NCI-H2171 (cell line): ENCODE measurements at places on chromosomes 7 and 10.

- DNase-seq: no peak
Observed at GRCh38 chr7:80829527-80829926, 89.3 kb downstream of the SEMA3C start.

GRCh38 chr7:988963-989529 is 6.1 kb downstream of the CYP2W1 start:
- no peak for DNase-seq

- DNase-seq: no peak
Observed at GRCh38 chr7:155961241-155962190, 149.3 kb upstream of the SHH start.

DNA sequence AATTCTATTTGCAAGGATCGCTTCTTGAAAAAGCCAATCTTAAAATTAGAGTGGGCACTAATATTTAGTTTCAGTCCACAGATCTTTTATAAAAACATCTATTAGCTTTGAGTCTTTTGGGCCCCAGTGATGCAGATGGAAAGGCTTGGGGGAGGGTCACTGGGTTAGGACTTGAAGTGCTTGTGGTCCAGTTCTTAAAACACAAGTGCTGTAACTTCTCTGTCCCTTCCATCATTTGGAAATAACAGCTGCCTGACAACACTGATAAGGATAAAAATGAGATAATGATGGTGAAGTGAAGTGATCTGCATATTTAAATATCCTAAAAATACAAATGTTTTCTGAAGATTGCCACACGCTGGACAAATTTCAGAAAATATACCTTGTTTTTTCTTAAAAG is 37.1 kb upstream of the ZRANB1 start:
- DNase-seq: no peak

GRCh38 chr10:10813656-10814055 is 204.0 kb upstream of the CELF2 start:
- DNase-seq: no peak

- no peak for DNase-seq
Observed at GRCh38 chr7:46568420-46569132, 647.5 kb upstream of the IGFBP3 start.

- no peak for DNase-seq
Observed at GRCh38 chr10:50407076-50407801, 155.9 kb upstream of the ASAH2 start.

DNA sequence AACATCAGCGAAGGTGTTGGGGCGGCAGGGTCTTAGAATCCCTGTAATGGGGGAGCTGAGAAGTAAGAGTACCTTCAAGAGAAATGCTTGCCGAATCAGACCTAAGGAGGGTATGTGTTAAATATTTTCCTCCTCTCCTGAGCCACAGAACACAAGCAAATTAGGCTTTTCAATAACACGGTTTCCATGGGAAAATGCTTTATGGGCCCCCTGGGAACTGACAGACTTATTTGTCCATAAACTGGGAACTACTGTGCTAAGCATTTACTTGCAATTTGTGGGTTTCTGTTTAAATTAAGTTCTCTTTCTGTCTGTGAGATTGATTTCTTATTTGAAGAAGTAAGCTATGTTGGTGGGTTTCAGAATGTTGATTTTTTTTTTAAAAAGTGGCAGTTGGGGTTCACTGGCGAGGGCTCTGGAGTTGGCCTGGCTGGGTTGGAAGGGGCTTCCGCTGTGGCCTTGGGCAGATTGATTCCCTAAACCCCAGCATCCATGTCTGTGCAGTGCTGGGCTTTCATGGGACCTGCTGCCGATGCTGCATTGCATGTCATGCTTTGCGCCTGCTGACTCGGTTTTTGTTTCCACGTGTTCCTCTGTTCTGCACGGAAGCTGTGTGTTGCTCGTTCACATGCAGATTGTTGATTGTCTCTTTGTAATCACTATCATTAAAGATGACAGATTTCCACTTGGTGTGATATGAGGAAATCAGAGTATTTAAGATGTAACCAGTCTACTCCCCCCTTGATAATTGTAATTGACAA is 7.2 kb downstream of the RBM17 start:
- DNase-seq: no peak

DNA sequence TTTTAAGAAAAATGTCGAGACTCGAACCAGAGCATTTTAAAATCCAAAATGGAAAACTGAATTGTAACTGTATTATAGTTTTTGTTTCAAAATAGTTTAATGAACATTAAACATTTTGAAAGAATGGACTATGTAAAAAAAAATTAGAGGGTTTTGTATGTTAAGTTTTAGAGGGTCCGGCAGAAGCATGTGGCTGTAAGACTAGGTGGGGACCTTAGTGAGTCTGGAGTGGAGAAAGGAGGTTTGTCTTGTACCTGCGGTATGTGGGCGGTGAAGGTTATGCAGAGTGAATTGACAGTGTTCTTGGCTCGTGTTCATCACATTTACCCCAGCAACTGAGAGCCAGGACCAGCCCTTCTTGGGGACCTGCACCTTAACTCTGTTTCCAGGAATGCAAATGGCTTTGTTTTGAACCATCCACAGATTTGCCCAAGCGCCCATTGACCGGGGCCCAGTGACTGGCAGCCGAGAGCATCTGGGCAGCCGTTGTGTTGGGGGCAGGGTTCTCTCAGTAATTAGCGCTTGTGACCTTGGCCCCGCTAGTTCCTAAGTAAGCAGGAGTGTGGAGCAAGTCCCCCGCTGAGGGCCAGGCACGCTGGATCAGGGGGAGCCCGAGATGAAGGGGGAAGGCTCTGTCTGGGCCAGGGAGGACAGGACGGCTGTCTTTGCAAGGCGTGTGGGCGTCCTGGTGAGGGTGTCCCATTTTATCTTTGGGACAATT is 1.4 kb upstream of the KLF6 start:
- DNase-seq: no peak

DNA sequence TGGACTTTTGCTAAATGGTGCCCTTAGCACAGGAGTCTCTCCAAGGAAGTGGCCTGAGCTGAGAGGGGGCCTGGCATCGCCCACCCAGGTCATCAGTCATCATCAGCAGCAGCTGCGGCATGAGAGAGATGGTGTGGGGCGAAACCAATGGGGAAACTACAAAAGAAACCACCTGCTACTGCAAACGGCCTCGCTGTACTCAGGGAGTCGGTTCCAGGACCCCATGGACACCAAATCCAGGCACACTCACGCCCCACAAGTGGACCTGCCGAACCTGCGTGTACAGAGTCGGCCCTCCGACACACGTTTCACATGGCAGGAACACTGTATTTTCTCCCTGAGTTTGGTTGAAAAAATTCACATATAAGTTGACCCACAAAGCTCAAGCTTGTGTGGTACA is 37.8 kb downstream of the DIP2C start:
- DNase-seq: no peak

DNA sequence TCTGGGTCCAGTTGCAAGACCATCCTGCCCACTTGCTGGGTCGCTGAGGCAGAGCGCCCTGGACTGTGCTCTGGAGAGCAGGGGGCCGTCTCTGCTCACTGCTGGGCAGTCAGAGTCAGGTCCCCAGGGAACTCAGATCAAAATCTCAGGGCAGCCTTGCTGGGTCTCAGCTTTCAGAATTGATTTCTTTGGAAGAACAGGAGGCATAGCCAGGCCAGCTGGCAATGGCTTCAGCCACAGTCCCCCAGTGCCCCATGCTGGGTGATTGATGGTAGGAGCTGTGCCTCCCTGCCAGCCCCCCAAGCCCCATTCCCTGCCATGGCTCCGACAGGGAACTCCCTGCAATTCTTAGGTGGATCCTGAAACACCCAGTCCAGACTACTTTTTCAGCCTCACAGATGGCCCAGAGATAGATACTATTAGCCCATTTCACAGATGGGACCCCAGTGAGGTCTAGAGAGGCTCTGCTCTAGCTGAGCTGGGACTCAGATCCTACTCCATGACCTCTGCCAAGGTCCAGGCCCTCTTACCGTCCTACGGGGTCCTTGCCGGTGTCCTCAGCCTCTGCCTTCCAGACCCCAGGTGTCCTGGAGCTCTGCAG is 467 bp downstream of the MMRN2 start:
- no peak for DNase-seq

GRCh38 chr7:135206941-135207391 is 4.4 kb downstream of the WDR91 start:
- DNase-seq: no peak

GRCh38 chr10:120005207-120006201 is 113.0 kb downstream of the SEC23IP start:
- DNase-seq: no peak

- DNase-seq: no peak
Observed at GRCh38 chr7:255038-255435, 34.9 kb upstream of the FOXL3 start.

DNA sequence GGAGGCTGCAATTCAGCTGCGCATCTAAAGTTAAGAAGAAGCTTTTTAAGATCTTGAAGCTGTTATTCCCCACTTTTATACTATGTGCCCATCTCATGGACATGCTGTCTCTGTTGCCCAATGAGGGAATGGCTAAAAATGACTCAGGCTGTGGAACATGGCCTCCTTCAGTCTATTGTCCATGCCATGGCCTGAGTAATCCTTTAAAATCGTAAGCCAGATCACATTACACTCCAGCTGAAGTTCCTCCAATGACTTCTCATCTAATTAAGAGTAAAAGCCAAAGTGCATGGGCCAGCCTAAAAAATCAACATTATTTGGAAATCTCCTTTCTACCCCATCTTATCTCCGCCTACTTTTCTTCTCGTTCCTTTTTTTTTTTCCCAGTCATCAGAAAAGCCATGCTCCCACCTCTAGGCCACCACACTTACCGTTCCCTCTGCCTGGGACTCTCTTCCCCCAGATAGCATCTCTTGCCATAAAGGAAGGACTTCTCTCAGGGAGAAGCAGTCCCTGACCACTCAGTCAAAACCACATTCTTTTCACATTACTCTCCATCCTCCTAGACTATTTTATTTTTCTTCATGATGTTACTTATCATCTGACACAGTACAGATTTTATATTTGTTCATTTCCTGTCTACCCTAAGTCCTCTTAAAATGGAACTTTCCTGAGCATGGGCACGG is 337.4 kb downstream of the PRPF18 start:
- no peak for DNase-seq

DNA sequence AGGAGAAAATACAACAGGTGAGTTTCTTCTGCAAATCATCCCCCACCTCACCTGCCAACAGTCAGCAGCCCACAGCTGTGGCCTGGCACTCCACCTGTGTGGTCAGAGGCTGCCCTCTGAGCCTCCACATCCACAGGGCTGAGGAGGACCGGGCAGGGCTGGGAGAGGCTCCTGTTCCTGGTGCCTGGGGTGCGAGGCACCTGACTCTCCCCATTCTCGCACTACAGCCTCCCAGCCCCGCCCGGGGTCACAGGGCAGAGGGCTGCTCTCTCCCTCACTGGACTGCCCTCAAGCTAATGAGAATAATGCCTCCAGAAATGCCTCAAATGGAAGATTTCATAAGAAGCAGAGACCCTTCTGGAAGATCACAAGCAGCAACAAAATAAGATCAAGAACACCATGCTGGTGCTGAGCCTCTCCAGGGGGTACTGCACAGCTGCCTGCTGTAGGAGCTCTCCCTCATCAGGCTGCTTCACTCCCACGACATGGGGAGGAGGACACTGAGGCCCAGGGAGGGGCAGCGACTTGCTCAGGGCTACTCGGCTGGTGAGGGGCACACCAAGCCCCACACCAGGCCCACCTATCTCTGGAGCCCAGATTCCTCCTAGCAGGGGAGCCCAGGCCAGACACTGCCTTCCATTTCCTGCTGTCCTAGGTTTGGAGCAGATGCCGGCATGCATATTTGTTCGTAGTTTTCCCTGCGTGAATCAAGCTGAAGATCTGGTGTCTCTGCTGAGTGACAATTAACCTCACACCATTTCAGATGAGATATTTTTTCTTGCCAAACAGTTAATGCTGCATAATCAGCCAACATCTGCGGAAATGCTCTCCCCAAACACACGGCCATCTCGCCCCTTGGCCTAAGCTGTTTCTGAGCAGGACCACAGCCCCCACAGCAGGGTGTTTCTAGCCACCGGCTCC is 76.5 kb downstream of the FAM53B start:
- DNase-seq: no peak

DNA sequence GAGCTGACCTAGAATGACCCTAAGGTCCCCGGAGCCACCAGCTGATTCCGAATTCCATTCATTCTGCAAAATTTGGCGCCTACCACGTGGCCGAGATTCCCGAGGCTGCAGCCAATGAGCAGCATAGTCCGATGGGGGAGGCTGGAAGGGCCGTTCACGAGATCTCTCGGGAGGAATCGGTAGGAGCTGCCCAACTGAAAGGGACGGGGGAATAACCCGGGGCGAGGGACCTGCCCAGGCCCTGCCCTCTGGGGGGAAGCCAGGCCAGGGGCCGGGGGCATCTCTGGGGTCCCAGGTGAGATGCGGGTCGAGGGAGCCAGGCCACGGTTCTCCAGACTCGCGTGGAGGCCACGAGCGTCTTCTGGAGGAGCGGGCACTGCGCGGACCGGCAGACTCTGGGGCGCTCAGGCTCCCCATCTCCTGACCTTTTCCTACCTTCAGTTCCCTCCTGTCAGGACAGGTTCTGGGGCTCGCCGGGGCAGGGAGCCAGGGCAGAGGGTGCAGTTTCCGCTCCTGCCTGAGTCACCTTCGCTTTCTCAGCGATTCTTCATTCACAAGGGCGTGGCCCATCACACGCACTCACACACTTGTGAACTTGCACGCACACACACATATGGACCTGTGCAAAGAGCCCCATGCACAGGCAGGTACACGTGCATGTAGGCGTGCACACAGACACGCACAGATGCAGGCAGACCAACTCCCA is 173.4 kb downstream of the RNF216 start:
- no peak for DNase-seq

GRCh38 chr7:19290968-19291367 is 145.7 kb upstream of the FERD3L start:
- DNase-seq: no peak

DNA sequence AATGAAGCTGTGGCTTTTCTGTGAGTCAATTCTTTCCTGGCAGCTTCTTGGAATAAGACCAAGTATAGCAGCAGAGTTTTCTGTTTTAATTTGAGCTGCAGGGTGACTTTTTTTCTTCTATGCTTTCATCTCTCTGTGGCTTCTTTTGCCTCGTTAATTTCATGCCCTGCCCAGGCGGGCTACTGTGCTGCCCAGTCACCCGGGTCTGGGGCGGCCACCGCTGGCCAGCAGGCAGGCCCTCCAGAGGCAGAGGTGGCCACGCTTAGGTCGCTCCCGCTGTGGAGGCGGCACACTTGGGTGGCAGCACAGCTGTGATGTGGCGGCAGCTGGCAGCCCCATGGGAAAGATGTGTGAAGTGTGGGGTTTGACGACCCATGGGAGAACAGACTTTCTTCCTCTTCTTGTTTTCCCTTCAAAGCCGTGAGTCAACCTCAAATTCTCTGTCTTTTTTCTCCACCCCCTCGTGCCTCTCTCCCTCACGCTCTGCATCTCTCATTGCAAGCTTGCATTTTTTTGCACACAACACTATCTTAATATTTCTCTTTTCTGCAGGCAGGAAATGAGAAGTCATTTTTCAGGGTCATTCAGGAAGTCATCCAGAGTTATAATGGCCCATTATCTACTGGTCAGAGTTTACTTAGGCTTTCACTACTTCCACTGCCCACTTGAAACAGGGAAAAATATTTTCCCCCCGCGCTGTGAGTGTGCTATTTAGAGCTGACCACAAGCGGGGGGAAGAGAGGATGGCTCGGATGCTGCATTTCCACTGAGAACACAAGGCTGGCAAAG is 67.8 kb downstream of the EGFR start:
- peak; percentile 34 for DNase-seq
